ENCODE measurements at places on chromosomes 2 and 18. TPM values are rescaled to one million over a fixed set of nuclear protein-coding genes. Genes with fewer than 3 reads are reported as not detected.
A peak's percentile ranks its signal among the peaks of the same experiment; 100 is the strongest.

DNA sequence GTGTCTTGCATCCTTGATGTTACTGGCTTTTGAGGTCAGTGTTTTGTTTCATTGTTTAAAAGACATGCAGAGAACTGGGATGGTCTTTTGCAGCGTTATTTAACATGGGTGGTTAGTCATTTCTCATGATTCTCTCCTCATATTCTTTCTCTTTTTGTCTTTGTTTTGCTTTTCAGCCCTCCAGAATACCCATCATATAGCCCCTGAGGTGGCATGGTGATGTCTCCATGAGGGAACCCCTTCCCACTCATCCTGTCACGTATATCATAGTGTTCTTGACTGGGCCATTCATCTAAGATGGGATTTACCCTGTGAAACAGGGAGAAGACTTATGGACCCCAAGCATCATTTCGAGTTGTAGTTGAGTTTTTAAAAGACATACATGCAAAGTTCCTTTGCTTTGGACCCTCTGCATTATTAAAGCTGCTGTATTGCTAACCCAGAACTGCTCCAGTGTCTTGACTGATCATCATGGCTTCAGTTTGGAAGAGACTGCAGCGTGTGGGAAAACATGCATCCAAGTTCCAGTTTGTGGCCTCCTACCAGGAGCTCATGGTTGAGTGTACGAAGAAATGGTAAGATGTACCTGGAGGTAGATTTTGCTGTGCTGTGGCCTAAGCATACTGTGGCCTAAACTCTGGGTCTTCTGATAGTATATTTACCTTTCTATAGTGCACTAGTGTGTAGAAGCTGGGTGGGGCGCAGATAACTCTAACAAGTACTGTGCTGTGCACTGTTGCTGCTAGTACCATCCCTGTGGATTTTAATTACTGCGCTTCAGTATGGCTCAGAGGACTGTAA is 1.4 kb downstream of the EHBP1 start:
- H3K36me3 ChIP-seq, result no peaks in the 10 kb centered on the region
- no peak overlapping the region for H3K27ac ChIP-seq
- DNase-seq, result no peak

DNA sequence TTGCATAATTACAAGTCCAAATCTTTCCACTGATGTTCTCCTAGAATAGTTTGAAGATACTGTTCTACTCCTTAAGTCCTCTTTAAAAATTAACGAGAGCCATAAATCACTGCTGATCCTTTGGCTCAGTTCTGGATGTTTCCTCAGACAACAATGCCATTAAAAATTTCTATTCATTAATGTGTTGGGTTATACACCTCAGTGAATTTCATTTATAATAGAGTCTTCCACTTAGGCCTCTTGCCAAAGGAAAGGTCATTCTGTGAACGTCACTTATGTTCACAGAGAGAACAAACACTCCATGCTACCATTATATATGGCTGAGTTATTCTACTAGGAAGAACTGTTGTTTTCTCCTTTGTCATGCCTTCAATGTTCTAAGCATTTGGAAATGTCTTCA is 1472.3 kb upstream of the CELF4 start:
- H3K27me3 ChIP-seq, result no peaks in the 10 kb centered on the region
- H3K36me3 ChIP-seq, result no peaks in the 10 kb centered on the region
- H3K27ac ChIP-seq, result no peak overlapping the region
- DNase-seq, result no peak
- no peak overlapping the region for H3K4me3 ChIP-seq

DNA sequence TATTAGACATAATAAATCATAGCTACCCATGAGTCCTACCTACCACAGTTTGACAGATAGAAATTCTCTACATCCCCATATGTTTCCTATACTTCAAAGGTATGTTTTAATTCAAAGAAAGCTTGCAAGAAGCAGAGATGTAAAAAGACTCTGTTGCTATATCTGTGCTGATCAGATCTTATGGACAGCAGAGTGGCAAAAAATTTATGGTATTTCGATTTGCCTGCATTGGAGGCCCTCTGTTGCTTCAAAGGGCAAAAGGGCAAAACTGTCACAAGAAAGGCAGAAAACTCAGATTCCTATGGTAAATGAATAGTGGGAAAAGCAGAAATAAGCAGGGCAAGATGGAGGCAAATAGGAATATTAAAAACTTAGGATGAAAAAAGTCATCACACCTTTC is 447.8 kb upstream of the SPHKAP start:
- no peak for DNase-seq
- H3K4me3 ChIP-seq, result no peak overlapping the region
- no peaks in the 10 kb centered on the region for H3K27me3 ChIP-seq
- no peaks in the 10 kb centered on the region for H3K36me3 ChIP-seq
- H3K4me1 ChIP-seq, result no peaks in the 10 kb centered on the region

DNA sequence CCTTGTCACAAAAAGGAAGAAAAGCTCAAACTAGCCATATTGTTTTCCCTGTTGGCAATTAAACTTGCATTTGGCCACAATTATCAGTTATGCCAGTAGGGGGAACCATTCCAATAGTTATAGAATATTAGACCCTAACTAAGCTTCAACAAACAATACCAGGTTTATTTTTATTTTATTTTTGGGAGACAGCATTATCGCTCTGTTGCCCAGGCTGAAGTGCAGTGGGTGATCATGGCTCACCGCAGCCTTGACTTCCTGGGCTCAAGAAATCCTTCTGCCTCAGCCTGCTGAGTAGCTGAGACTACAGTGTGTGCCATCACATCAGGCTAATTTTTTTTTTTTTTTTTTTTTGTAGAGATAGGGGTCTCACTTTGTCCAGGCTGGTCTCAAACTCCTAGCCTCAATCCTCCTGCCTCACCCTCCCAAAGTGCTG is 102.1 kb downstream of the ATAD2B start:
- DNase-seq, result peak; percentile 63
- no peak overlapping the region for H3K27ac ChIP-seq
- no peaks in the 10 kb centered on the region for H3K27me3 ChIP-seq
- H3K4me1 ChIP-seq, result no peaks in the 10 kb centered on the region
- no peak overlapping the region for H3K4me3 ChIP-seq

DNA sequence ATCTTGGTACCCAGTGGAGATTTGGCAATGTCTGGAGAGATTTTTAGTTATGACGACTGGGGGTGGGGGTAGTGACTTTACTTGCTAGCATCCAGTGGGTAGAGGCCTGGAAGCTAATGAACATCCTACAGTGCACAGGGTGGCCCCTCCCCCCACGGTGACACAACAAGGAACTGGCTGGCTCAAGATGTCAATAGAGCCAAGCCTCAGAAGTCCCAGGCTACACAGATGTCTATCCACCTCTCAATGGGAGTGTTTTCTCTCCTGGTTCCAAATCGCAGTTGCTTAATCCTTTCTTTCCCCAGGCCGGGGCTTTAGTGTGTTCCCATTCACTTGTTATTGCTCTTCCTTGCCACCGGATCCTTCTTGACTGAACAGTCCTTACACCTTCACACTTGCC is 9.3 kb upstream of the CCBE1 start:
- no peak for DNase-seq
- no peaks in the 10 kb centered on the region for H3K36me3 ChIP-seq
- no peaks in the 10 kb centered on the region for H3K4me1 ChIP-seq
- H3K27me3 ChIP-seq, result no peaks in the 10 kb centered on the region
- no peak overlapping the region for H3K4me3 ChIP-seq
- no peak overlapping the region for H3K27ac ChIP-seq

The ACOXL gene
- total RNA-seq, result not detected

GRCh38 chr2:45653122-45653913 is 1.8 kb downstream of the PRKCE start:
- peaks cover 21% of the 10 kb centered on the region for H3K4me1 ChIP-seq
- H3K27ac ChIP-seq, result no peak overlapping the region

GRCh38 chr2:214465363-214466146 is 54.7 kb downstream of the VWC2L start:
- H3K36me3 ChIP-seq, result no peaks in the 10 kb centered on the region
- H3K27ac ChIP-seq, result no peak overlapping the region
- H3K27me3 ChIP-seq, result no peaks in the 10 kb centered on the region

The IL36RN gene
- total RNA-seq, result not detected

The REG3G gene
- total RNA-seq, result not detected

DNA sequence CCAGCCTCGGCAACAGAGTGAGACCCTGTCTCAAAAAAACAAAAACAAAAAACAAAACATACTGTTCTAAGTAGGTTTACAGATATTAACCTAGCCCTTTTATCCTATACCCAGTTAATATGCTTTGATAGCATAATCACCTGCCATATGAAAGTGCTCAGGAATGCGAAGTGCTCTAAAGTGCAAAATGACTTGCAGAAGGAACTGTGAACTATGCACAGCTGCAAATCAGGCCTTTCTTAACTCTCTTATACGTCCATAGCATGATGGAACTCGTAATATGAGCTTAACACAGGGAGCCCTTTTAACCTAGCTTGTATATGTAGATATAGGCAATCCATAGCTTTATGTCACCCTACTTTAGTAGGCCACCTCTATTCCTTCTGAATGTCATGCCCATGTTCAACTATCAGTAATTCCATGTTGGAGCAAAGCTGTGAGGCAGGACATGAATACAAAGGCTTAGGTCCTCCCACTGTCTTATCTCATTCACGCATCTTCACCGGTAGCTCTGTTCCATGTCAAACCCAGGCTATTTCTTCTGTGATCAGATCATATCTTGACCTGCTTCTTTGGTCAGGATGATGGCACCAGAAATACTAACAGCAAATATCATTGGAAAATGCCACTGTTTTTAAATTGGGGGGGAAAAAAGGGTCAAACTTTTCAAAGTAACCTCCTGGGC is 72.9 kb downstream of the PRPF40A start:
- no peak for DNase-seq
- no peak overlapping the region for H3K27ac ChIP-seq
- H3K36me3 ChIP-seq, result no peaks in the 10 kb centered on the region
- H3K27me3 ChIP-seq, result no peaks in the 10 kb centered on the region
